ENCODE measurements at places on chromosomes 4 and X.

DNA sequence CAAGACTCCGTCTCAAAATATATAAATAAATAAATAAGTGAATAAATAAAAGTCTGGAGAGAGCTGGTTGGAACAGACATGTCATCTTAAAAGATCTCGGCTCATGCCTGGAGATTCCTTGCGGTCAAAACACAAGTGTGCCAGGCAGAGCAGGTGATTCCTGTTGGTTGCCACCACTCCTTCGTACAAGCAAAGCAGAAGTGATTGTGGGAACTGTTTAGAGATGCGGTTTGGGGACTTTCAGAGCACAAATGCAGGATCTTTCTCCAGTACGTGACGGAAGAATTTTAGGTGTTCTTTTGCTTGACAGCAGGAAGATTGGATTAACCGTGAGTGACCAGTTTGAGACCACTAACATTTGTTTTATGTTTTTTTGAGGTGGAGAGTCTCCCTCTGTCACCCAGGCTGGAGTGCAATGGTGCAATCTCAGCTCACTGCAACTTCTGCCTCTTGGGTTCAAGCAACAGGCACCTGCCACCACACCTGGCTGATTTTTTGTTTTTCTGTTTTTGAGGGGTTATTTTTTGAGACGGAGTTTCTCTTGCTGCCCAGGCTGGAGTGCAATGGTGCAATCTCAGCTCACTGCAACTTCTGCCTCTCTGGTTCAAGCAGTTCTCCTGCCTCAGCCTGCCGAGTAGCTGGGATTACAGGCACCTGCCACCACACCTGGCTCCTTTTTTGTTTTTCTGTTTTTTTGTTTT lies 2.8 kb upstream of the CRLF2 start:
- DNase-seq: no peak

GRCh38 chrX:107451731-107452130 lies 2.3 kb downstream of the FRMPD3 start:
- DNase-seq: no peak

- DNase-seq: no peak
Measured at GRCh38 chrX:136322064-136322463, 21.3 kb downstream of the ADGRG4 start.

- DNase-seq: no peak
Measured at GRCh38 chr4:172787111-172787510, 381.5 kb upstream of the GALNT7 start.

GRCh38 chr4:97500423-97500822 lies 642.9 kb downstream of the STPG2 start:
- no peak for DNase-seq

GRCh38 chrX:69362856-69363255 lies 141.3 kb upstream of the NALF2 start:
- no peak for DNase-seq

GRCh38 chrX:49627086-49627777 lies 28.4 kb downstream of the GAGE1 start:
- DNase-seq: no peak

All from NK-92 treated with Interleukin-12 subunit alpha and Interleukin-12 subunit beta, amount 100 ng/mL, for 24 hours (cell line).